NCI-H526 (cell line): ENCODE measurements at places on chromosomes 1 and 21.

- DNase-seq: no peak
These were observed 41.0 kb downstream of the MEGF6 start for GRCh38 chr1:3570066-3570986.

- peak; percentile 74 for DNase-seq
These were observed 10.6 kb upstream of the F3 start for GRCh38 chr1:94552071-94552586.

DNA sequence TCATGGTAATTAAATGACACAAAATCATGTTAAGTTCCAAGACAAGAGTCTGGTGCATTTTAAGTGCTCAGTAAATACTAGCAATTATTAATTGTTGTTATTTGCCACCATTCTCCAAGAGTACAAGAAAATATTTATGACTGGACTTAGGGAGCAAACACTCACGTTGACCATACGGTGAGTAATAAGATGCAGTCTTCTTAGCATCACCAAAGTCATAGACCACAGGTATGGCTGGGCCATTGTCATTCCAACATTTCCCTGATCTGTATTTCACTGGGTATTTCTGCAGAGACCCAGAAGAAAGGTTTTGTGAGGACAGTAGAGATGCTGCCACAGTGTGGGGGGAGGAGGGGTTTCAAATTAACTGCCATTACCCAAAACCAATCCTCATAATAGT is 4.7 kb downstream of the ITLN2 start:
- DNase-seq: no peak

DNA sequence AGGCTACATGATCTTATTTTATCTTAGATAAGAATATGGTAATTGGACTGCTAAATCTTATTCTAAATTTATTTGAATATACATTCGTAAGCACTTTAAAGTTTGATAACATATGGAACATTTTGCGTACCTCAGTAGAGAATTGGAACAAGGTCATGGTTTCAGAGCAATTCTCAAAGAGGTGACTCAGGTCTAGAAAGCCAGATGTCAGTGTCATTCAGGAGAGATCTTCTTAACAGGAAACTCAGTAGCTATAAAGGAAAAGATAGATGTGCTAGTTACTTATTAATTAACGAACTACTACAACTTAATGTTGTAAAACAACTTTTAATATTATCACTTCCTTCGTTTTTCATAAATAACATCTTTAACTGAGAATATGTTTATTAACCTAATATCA is 142.5 kb downstream of the USP25 start:
- DNase-seq: no peak

DNA sequence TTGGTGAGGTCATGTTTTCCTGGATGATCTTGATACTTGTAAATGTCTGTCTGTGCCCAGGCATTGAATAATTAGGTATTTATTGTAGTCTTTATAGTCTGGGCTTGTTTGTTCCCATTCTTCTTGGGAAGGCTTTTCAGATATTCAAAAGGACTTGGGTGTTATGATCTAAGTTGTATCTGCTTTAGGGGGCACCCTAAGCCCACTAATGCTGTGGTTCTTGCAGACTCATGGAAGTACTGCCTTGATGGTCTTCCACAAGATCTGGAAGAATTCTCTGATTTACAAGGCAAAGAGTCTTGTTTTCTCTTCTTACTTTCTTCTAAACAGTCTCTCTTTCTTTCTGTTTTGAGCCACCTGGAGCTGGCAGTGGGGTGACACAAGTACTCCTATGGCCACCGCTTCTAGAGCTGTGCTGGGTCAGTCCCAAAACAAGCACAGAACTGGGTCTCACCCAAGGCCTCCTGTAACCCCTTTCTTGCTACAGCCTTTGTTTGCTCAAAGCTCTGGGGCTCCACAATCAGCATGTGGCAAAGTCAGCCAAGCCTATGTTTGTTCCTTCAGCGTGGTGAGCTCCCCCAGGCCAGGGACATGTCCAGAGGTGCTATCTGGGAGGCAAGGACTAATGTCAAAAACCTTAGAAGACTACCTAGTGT is 12.6 kb downstream of the VN1R5 start:
- no peak for DNase-seq

GRCh38 chr1:225652729-225653462 is at the start of gene ENAH:
Gene ENAH, minus strand, starts transcription at chr1:225653123. Its CDS starts 433 bp downstream, at chr1:225652690.
- peak; percentile 87 for DNase-seq

- DNase-seq: no peak
These were observed 15.1 kb upstream of the PIGV start for GRCh38 chr1:26772687-26773086.

DNA sequence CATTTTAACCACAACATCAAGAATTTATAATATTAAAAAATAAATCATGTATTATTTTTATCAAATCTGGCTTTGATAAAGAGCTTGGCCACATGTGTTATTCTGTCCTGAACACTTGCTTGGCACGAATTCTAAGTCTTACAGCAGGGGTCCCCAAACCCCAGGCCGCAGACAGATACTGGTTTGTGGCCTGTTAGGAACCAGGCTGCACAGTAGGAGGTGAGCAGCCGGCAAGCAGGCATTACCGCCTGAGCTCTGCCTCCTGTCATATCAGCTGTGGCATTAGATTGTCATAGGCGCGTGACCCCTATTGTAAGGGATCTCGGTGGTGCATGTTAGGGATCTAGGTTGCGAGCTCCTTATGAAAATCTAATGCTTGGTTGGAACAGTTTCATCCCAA is 127.6 kb upstream of the IVNS1ABP start:
- DNase-seq: no peak

- DNase-seq: no peak
These were observed 77.9 kb downstream of the ADARB1 start for GRCh38 chr21:45152265-45152746.

DNA sequence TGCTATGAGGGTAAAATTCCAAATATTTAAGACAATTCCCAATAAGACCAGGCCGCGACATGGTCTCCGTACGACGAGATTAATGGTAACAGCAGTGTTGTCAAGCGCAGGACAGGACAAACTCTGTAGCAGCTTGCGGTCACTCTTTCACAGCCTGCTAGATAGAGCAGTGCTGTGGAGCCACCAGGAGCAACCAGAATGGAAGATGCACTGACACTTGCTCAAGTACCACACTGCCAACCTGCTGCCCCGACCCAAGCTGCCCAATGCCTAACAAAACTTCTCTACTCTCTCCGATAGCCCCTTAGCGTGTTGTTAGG is 636 bp downstream of the WARS2 start:
- peak; percentile 86 for DNase-seq

- peak; percentile 24 for DNase-seq
These were observed 24.9 kb upstream of the TENT5B start for GRCh38 chr1:27037518-27037917.

- DNase-seq: peak; percentile 70
These were observed 34.7 kb upstream of the SCCPDH start for GRCh38 chr1:246689409-246690008.

GRCh38 chr21:37263827-37264600 is 3.1 kb downstream of the VPS26C start:
- no peak for DNase-seq

- DNase-seq: no peak
These were observed 10.9 kb upstream of the DMRTB1 start for GRCh38 chr1:53448241-53448841.

GRCh38 chr1:168148916-168149315 is 12.2 kb upstream of the GPR161 start:
- DNase-seq: no peak

GRCh38 chr1:178143730-178144690 is 50.1 kb downstream of the RASAL2 start:
- no peak for DNase-seq

DNA sequence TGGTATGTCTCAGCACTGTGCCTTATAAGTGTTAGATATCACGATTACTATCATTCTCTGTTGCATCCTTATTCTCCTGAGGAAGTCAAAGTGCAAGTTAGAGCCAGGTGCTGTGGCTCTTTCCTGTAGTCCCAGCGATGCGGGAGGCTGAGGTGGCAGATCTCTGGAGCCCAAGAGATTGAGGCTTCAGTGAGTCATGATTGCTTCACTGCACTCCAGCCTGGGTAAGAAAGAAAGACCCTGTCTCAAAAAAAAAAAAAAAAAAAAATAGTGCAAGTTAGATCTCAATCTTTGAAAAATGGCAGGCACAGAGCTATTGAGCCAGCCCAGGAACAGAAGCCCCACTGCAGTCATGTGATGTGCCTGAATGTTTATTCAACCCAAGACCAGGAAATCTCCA is 147.8 kb upstream of the POGK start:
- no peak for DNase-seq

GRCh38 chr1:5680600-5680999 is 311.6 kb downstream of the NPHP4 start:
- no peak for DNase-seq

DNA sequence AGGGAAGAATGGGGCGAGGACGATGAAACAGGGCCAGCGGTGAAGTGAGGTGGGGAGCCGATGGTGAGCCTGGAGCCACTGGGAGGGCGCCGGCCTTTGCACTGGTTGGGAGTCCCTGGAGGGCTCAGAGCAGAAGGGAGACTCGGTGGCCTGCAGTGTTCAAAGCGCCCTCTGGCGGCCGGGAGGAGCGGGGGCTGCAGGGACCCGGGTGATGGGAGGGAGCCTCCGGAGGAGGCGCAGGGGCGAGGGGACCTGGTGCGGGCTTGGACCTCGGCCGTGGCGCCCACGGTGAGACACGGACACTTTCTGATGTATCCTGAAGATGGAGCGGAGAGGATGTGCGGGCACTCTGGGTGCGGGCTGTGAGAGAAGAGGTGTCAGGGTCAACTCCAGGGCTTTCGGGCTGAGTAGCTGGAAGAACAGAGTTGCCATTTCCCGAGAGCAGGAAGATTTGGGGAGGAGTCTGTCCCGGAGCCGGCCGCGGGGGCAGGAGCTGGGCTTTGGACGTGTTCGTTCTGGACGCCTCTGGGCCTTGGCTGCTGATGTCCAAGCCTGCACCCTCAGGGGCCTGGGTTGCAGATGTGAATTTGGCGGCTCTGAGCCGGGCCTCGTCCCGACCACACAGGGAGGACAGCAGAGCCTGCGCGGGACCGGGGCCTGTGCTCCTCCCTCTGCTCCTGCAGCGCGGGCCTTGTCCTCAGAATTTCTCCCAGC is 29.7 kb downstream of the HEYL start:
- peak; percentile 88 for DNase-seq

- DNase-seq: no peak
These were observed 101.2 kb upstream of the CD55 start for GRCh38 chr1:207219979-207220889.

GRCh38 chr21:42233067-42233961 is 14.4 kb downstream of the ABCG1 start:
- no peak for DNase-seq

DNA sequence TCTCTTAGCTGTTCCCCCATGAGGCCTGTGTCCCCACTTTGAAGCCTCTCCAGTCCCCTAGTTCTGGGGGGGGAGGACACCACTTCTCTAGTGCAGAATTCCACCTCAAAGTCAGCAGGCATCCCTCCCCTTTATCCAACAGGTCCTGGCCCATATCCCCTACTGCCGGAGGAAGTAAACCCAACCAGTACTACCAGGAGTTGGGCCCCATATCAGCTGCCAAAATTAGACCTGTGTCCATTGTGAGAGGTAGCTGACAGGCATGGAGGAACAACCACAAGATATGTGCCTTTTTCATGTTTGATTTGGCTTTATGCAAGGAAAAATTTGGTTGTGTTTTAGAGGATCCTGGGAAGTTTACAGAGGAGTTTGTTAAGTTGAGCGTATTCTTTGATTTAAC is 22.1 kb upstream of the SLC6A9 start:
- no peak for DNase-seq

DNA sequence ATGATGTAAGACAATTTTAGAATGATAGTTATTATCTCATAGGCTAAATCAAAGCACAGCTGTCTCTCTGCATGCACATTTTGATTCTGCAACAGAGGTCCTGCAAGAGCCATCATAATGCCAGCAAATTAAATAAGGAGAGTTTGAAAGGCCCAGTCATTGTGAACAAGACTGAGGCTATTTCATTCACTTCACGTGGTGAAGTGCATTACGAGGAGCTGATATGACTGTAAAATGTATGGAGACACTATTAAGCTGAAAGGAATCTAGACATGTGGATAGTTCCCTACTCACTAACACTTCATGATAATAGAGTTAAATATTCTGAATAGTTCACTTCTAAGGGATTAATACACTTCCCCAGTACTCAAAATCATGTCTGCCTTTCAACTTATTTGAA is 299.0 kb downstream of the SMYD3 start:
- no peak for DNase-seq

GRCh38 chr1:218217040-218217439 is 68.1 kb upstream of the RRP15 start:
- DNase-seq: peak; percentile 12

- DNase-seq: no peak
These were observed 43.4 kb downstream of the RSPH1 start for GRCh38 chr21:42452401-42453223.

- no peak for DNase-seq
These were observed 392.7 kb downstream of the NPHP4 start for GRCh38 chr1:5599541-5599940.

DNA sequence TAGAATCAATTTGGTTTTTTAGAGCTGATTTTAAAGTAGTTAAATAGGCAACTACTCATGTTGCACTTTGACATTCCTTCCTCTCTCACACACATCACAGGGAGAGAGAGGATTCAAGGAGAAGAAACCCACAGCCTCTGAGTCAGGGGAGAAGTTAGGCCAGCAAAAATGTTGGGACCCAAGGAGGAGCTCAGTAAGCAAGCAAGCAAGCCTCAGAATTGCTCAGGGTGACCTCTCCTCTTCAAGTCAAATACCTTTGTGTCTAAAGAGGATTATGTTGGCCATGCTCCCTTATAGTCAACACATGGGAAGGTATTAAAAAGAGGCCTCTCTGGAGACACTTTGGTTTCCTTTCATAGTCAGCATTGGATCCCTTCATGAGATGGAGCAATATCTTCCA is 80.5 kb upstream of the WARS2 start:
- no peak for DNase-seq

DNA sequence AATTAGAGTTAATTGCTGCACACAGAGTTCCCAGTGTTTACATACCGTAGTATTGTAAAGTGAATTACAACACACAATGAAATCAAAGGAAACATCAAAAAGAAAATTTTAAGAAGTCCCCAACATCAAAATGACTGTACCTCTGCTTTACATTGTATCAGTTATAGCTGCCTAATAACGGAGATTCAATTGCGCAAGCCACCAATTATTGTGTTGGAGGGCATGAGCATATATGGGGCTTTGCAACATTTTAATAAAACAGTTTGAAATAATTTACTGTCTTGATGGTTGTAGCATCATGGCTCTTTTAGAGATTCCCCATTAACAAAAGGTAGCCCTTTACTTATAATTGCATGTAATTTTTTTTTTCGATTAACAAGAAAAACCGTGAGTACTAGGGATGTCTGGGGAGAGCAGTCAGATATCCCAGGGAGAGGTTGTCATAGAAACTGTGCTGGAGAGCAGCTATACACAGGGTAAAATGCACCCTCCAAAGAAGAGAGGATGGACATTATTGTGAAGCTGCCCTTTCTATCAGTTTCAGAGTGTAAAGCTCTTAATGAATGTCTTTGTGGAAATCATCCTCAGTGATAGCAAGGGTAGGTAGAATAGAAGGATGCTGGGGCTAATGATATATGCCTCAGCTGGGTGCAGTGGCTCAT is 55.9 kb upstream of the BTG3 start:
- no peak for DNase-seq
